ENCODE measurements at places on chromosomes 7 and 10.

DNA sequence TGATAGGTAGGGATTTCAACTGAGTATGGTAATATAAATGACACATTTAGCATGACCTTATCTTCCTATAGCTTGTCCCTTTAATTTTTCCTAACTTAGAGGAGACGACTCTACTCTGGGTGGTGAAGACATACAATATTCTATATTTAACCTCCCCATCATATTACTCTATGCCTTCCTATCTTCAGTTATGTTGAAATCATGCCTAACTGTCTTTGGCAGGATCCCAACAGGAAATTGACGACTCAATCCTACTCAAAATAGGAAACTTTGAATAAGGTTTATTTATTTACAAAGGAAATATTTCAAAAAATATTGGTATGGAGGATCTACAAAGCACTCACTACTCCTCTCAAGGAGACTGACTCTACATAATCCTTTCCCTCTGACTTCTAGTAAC lies 24.1 kb upstream of the SEMA3A start:
- peak; percentile 74 for DNase-seq

- DNase-seq: no peak
Measured at GRCh38 chr10:25651534-25651933, 282.5 kb upstream of the MYO3A start.

- DNase-seq: no peak
Measured at GRCh38 chr7:70763961-70764691, 367.8 kb upstream of the GALNT17 start.

DNA sequence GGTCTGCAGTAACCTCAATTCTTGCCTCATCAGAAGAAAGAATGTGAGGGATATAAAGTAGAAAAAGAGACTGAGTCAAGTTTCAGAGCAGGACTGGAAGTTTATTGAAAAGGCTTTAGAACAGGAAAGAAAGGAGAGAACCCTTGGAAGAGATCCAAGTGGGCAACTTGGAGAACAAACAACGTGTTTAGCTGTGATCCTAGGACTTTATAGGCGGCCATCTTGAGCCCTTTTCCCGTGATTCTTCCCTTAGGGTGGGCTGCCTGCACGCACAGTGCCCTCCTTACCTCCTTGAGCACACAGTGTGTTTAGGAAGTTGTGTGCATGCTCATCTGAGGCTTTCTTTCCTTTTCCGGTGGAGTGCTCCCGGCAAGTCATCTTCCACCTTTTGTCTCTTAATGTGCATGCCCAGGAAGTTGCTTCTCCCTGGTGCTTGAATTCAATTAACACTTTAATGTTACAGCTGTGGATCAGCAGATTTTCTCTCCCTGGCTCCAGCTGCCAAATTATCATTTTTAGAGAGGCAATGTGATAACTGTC lies 59.8 kb downstream of the ENTPD1 start:
- no peak for DNase-seq

- peak; percentile 17 for DNase-seq
Measured at GRCh38 chr7:76220185-76221057, 18.7 kb downstream of the SRRM3 start.

DNA sequence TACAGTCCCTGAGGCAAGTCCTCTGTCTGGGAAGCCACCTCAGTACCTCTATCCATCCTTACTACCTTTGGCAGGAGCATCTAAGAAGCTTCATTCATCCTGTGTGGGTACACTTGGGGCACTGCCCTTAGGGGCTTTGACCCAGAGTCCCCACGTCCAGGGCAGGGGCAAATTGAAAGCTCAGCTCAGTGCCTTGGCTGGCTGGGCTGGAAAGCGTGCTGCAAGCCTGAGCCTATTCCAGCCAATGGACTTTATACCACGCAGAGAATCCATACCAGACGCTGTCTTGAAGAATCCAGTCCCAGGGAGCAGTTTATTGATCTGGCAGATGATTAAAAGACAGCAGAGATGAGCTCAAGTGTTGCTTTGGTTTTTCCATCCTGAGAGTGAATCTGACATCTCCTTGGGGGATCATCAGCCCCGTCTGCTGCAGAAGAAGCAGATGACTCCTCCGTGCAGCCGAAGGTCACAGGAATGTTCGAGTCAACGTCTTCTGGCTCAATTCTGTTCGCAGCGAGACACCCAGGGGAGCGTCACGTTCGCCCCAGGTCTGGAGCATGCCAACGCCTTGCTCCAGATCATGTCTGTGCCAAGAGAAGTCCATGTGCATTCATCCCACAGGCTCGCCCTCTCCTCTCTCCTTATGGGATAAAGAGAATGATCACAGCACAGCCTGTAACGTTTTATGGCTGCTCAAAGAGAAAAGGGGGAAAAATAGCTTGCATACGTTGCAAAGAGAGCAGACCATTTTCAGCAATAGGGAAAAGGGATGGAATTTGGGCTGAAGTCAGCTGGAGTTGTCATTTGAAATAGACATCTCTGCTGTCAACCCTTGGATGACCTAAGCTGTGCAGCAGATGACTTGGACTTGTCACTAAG lies 35.8 kb upstream of the LYZL1 start:
- peak; percentile 44 for DNase-seq

- DNase-seq: peak; percentile 59
Measured at GRCh38 chr7:92987538-92987937, 130.2 kb downstream of the SAMD9 start.

DNA sequence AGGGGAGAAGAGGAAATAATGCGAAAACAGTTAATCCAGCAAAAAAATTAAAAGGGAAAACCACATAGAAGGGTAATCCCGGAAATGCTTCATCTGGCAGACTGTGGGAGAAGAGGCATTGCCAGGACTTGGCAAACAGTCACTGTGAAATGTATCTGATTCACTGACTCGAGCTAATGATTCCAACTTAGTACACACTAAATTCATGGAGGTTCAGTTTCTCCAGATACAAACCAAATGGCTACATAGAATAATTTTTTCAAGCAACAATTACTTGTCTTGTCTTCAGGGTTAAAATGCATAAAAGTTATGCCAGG lies 36.4 kb downstream of the GDI2 start:
- DNase-seq: peak; percentile 61

- DNase-seq: no peak
Measured at GRCh38 chr10:63383141-63383540, 82.6 kb downstream of the JMJD1C start.

DNA sequence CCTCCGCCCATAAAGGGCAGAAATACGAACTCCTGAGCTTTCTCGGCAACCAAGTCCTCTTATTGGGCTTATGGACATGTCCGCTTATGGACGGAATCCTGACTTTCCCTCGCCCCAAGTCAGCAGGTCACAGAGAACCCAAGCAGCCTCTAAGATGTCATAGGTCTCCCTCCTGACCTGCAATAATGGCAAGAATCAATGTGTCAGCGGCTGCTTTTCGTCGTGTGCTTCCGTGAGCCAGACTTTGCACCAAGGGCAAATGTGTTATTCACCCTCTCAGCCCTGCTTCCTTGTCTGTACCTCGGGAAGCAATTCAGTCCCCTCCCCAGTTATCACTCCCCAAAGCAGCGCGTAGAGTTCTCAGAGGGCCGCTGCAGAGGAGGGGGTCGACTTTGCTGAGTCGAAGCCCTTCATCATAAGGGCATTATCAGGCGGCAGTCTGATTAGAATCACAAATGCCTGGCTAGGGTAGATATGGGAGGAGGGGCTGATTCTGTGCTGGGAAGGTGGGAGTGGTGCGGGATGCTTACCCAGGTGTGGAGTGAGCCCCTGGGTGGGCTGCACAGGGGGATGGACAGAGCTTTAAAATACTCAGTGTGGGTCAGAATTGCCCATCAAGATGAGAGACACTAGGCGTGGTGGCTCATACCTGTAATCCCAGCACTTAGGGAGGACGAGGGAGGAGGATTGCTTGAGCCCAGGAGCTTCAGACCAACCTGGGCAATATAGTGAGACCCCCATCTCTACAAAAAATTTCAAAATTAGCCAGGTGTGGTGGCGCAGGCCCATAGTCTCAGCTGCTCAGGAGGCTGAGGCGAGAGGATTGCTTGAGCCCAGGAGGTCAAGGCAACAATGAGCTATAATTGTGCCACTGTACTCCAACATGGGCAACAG lies 36.0 kb downstream of the COL26A1 start:
- DNase-seq: no peak

- peak; percentile 65 for DNase-seq
Measured at GRCh38 chr7:47254081-47254977, 327.6 kb downstream of the TNS3 start.

- no peak for DNase-seq
Measured at GRCh38 chr10:58358314-58358933, 23.6 kb downstream of the UBE2D1 start.

DNA sequence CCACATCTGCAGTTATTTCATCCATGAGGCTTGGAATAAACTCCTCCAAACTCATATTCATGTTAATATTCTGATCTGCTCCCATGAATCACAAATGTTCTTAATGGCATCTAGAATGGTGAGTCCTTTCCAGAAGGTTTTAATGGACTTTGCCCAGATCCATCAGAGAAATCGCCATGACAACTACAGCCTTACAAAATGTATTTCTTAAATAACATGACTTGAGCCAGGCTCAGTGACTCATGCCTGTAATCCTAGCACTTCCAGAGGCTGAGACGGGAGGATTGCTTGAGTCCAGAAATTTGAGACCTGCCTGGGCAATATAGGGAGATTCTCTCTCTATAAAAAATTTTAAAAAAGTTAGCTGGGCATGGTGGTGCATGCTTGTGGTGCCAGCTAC lies 102.1 kb upstream of the TMEM168 start:
- DNase-seq: peak; percentile 67

DNA sequence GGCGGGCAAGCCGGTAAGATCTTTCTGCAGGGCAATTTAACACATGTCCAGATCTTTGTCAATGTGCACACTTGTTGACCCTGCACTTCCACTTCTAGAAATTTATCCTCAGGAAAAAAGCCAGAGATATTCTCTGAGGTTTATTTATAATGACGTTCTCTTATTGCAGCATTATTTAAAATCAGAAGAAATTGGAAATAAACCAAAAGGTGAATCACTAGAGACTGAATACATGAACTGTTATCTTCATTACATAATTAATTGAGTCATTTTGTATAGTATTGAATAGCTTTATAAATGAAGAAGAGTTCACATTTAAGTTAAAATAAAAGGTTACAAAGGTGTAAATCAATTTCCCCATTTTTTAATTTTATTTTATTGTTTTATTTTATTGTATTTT lies 16.3 kb upstream of the SAR1A start:
- DNase-seq: no peak

DNA sequence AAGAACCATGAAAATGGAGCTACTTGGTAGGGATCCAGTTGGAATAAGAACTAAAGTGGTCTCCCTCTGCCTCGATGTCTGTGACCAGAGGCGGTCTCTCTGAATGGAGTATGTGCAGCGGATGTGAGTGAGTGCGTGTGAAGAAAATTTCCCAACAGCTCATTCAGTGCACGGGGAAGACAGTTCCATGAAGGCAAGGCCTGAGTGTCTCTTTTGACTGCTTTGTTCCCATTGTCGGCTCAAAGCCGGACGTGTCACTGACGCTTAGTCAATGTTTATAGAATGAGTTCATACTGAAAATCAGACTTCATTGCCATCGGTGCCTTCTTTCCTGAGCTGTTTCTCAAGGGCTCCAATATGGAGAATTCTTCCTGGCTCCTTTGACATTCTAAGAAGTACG lies 55.3 kb upstream of the GRB10 start:
- peak; percentile 97 for DNase-seq

DNA sequence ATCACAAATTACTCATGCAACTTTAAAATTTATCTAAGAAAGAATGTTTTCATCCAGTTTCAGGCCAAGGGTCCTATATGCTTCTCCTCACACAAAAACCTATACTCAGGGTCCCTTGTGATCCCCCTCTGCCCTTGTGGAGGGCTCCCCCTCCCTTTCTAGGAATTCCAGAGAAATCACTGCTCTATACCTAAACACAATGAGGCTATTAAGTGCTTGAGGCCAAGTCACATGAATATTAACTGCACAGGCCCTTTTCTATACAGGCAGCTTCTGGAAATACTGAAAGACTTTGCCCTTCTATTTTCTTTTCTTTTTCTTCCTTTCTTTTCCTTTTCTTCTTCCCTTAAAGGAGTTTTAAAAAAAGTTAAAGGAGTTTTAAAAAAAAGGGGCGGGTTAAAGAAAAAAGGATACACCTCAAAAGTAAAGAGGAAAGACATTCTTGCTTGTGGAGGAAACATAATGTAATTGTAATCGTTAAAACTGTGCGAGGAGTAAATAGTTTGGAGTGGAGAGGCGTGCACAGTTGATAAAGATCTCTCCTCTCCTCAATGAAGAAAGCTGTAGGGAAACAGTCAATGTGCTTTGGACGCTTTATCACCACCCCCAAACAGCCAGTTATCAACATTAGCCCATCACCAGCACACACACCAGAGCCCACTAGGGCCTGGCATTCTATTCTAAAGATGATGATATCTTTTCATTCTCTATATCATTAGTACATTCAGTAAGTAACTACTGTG lies 16.4 kb downstream of the GRB10 start:
- DNase-seq: no peak

GRCh38 chr10:84194424-84195043 lies at the start of gene CDHR1:
Gene CDHR1, plus strand, starts transcription at chr10:84194537. Its CDS starts 224 bp downstream, at chr10:84194761.
- DNase-seq: peak; percentile 16

DNA sequence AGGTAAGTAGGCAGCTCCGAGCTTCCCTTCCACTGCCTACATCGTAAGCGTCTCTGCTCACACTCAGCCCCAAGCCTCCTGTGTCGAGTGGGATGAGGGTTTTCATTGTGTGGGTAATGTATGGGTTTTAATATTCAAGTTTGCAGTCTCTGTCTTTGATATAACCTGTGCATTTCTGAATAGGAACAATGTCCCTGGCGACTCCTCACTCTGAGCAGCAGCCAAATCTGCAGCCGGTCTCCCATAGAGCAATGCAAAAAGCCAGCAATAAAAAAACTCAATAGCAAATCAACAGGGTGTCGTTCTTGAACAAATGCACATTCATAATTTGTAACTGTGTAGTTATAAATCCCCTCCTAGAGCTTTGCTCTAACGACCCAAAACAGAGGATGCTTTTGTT lies 33.4 kb downstream of the PPP1R17 start:
- DNase-seq: no peak

- DNase-seq: no peak
Measured at GRCh38 chr7:139701908-139702307, 75.9 kb downstream of the HIPK2 start.

DNA sequence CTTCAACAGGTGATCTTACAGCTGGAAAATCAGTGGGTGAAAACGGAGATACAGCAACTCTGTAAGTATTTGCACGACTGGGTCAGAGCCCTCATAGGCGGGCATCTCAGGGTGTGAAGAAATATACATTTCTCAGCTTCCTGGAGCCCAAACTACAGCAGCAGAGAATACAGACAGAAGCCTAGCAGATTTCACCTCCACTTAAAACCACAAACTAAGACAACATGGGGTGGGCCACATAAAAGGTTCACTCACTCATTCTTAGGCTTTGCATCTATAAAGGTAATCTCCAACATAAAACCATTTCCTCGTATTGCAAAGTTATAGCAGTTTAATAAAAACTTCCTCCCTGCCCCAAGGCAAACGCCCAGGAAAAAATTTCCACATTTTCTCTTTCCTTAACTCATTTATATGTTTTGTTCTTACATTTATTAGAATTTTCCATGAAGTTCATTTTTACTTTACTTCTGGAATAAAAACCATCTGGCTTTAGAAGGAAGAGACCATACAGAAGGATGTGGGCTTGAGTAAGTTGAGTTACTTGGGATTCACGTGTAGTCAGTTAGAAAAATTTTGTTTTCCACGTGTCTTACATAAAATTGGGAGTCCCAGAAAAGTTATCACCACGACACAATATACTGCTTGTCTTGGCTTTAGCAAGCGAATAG lies 327.1 kb downstream of the FRMD4A start:
- DNase-seq: no peak

Data from fibroblast of skin of back (primary cell).